H7 (cell line): ENCODE measurements at places on chromosomes 12 and 14.

DNA sequence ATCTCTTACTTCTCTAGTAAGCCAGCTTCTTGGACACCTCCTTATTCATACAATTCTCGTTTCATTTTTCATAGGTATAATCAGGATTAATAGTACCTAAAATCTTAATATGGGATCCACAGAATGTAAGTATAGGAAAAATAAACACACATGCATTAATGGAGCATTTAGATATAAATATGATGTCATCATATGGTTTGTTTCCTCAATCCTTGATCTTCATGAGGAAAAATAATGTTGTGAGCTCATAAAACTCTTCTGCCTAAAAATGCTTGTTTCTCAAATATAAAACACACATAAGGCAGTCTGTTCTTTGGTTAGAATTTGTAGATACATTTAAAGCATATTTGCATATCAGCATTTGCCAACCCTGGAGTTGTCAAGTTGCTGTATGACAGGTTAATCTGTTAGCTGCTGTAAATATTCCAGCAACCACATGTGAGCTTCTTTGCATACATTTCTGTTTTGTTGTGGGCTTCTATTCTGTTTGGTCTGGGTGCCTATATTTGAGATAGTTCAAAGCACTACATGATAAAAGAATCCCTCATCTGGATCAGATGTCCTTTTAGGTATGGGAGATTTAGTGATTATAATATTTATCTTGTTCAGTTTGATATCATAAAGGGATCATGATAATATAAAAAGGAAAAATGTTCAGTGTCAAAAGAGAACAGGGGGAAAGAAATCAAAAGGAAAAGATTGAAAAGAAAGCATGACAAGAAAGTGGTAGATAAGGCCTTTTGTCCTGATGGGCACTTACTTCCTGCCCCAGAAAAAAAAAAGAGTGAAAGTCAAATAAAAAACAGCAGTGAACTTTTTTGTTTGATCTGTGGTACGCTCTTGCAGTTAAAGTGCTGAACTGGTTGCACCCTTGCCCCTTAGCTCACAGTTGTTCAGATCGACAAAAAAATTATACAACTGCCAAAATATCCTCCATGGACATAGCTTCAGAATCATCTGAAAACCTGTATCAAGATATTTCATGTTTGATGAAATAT is 68.6 kb downstream of the ACSS3 start:
- DNase-seq, result no peak

DNA sequence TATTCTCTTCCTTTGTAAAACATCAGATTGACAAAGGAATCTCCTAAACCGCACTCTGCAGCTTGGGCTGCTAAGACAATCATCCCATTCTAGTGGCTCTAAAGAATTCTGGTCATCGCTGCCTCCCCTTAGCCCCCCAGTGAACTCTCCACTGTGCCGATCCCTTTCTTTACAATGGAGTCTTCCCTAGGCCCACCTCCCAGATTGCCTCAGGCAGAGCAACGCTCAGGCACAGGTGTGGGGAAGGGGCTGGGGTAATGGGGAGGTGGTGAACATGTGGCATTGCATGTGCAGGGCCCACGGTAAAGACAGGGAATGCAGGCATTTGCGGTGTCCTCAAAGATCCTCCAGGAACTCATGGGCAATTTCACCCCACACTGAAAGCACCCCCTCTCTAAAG is 86.3 kb downstream of the PLEKHG3 start:
- DNase-seq, result no peak

GRCh38 chr12:67506739-67507138 is 141.8 kb upstream of the DYRK2 start:
- no peak for DNase-seq

DNA sequence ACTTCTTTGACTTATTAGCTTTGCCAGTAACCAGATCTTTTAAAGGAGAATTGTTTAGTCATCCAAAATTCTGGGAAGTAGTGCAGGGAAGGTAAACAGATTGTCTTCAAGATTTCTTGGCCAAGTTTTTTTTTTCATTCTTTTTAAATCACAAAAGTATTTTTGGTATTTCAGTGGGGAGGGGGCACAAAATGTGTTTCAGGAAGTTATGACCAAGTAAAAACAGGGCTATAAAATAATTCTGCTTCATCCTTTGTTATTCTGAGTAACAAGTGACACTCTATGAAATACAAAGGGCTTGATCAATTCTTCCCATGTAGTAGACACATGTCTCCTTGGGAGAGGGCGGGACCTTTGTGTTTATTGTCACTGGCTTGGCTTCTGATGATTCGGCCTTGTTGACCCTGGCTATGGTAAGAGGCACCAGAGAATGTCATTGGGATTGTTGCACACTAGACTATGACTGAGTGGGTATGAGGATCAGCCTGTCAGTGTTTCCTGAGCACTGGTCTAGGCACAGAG is 55.4 kb downstream of the SUSD6 start:
- DNase-seq, result no peak

DNA sequence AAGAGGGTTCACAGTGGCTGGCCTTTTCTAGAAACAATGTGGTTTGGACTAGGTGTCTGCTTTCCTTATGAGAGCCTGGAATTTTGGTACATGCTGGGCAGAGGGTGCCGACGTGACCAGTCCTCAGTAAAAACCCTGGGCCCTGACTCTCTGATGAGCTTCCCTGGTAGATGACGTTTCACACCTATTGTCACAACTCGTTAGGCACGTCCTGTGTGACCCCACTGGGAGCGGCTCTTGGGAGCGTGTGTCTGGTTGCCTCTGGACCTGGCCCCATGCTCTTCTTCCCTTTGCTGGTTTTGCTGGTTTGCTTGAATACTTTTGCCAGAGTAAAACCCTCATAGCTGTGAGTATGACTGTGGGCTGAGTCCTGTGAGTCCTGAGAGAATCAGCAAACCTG is 136.9 kb downstream of the RIMBP2 start:
- DNase-seq, result no peak

GRCh38 chr12:76057326-76057725 is 25.8 kb upstream of the PHLDA1 start:
- no peak for DNase-seq

DNA sequence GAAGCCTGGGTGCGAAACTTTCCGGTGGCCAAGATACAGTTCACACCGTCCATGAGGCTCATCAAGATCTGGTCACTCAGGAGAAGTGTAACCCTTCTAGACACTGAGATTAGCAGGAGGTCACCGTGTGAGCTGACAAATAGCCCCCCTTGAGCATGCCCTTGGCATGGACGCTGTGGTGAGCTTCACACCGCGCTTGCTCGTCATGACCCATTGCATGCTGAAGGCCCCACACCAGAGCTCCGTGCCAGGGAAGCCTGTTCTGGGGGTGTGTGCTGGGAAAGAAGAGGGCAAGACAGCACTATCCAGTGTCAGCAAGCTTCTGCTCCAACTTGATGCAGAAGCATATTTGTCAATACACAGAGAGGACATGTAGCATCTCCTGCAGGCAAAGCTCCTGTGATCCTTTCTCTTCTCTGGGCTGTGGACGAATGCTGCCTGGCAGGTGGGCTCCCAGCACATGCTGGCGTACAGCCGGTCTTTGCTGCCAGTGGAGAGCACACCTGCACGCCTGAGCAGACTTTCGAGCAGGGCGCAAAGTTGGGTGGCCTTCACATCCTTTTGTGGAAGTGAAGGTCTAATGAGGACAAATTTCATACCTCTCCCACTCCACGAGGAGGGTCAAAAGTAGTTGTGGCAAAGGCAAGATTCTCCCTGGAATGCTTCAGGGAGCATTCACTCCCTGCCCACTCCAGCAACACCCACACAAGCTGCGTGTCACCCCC is 126.9 kb upstream of the FKBP4 start:
- no peak for DNase-seq

- no peak for DNase-seq
Observed at GRCh38 chr12:107033758-107034739, 47.1 kb upstream of the MTERF2 start.

- no peak for DNase-seq
Observed at GRCh38 chr14:24274101-24274543, 2.7 kb upstream of the RABGGTA start.

- no peak for DNase-seq
Observed at GRCh38 chr14:79552778-79553177, 658.5 kb downstream of the DIO2 start.

- no peak for DNase-seq
Observed at GRCh38 chr12:125512541-125513298, 447.5 kb downstream of the AACS start.

DNA sequence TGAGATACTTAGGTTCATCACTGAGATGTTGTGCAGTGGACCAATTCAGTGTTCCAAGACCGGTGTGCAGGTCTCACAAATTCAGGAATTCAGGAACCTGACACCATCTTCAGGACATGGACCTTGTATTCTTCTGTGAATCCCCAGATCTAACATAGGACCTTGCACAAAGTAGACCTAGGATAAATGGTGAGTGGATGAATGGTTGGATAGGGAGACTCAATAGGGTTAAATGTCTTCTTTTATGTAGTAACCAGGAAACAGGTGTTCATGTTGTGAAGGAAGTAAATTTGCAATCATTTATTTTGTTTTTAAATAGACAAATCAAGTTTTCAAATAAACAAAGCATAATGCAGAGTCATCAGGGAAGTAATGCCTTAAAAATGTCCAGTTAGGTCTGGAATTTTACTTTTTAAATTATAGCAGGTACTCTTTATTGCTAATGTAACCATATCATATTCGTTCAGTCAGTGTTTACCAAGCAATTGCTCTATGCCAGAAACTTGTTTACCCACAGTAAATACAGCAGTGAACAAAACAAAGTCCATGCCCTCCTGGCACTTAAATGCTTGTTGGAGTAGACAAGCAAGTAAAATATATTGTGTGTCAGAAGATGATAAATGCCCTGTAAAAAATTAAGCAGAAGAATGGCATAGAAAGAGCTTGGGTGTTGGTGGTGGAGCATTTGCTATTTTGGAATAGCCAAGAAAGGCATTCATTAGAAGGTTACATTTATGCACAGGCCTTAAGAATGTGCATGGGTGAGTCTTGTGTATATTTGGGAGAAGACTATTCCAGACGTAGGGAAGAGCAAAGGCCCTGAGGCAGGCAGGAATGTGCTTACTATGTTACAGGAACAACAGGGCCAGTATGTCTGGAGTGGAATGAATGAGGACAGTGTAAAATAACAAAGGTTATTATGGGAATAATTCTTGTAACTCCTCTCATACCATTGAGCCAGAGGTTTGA is 26.3 kb downstream of the RXYLT1 start:
- DNase-seq, result no peak

DNA sequence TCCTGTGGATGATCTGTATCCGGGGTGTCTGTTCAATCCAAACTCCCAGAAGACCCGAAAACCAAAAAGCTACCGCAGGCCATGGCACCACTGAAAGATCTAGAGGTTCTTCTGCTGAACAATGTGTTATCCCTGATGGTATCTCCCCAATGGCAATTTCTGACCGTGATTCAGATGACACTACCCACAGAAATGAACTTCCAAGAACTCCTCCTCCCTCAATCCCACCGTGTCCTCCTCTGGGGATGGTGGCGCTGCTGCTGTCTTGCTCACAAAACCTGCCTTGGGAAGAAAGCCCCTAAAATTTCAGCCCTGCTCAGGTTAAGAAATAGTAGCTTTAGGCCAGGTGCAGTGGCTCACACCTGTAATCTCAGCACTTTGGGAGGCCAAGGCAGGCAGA is 7.8 kb downstream of the CRACR2A start:
- no peak for DNase-seq

GRCh38 chr12:51005671-51006070 is 20.5 kb downstream of the SLC11A2 start:
- DNase-seq, result no peak

DNA sequence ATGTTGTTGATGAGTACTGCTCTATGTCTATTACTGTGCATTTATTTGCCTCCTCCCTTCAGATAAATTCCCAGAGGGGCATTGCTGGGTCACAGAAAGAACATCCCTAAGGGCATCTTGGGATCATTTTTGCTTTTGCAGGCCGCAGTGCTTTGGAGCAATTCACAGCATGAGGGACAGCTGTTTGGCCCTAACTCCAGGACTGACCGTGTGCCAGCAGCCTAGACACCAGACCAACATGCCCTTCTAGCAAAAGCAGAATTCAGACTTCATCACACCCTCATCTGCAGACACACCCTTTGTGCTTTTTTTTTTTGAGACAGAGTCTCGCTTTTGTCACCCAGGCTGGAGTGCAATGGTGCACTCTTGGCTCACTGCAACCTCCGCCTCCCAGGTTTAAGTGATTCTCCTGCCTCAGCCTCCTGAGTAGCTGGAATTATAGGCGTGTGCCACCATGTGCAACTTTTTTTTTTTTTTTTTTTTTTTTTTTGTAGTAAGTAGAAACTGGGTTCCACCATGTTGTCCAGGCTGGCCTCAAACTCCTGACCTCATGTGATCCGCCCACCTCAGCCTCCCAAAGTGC is 31.0 kb downstream of the RNF34 start:
- no peak for DNase-seq

DNA sequence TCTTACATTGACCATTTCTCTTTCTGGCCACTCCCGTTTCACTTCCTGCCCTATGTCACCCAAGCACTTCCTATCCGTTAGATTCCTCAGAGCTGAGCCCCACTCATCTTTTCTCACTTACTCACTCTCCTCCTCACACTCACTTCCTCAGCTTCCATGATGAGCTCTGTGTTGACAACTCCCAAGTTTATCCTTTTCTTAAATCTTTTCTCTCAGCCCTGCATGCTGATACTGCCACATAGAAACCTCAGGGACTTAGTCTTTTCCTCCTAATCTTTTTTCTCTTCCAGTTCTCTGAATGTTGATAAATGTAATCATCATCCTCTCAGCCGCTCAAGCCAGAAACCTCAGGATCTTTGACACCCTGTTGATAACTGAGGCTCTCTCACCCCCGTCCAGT is 99.6 kb downstream of the ANO6 start:
- no peak for DNase-seq

DNA sequence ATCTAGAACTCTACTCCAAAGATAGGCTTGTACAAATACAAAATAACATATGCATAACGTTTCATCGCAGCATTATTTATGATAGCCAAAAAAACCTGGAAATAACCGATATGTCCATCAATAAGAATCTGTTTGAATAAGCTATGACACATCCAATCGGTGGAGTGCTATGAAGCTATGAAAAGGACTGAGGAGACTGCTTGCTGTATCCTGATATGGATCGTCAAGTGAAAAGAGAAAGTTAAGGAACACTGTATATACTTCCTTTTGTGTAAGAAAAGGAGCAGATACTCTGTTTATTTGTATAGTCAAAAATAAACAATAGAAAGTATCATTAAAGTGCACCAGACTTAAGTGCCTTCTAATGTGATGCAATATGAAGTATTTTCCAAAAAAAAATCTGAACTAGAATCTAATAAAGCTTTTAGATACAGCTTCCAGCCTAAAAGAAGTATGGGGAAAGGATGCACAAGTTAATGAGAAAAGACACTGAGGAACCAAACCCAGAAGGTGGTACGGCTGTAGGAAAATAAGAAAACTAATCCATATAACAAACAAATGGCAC is 645 bp upstream of the KLHDC1 start:
- DNase-seq, result no peak

- no peak for DNase-seq
Observed at GRCh38 chr12:18221726-18222125, 39.6 kb upstream of the PIK3C2G start.
